NCI-H510A (cell line): ENCODE measurements at places on chromosomes 1 and 21.

- no peak for DNase-seq
Measured at GRCh38 chr1:24525606-24526005, 23.0 kb downstream of the RCAN3 start.

DNA sequence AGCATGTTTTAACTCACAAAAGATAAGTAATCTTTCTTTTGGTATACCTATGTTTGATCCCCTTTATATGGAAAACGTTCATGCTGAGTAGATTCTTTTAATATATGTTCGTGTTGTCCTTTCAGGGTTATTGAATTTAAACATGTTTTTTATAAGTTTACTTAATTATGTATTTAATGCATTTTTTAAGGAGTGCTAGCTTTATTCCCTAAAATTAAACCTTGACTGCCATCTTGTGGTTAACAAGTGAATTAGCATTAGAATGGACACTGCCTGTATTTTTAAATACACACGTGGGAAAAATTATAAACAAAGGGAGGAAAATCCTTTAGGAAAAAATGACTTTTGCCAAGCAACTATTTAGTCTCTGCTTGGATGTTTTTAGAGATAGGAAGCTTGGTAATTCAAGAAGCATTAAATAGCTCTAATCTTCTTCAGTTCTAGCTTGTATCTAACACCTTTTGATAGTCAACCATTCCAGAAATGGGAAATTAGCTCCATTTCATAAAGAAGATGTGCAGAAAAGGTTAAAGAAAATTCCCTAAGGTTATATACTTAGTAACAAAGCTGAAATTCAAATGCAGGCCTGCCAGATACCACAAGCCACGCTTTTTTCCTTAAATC lies 43.0 kb downstream of the UBE2U start:
- DNase-seq, result peak; percentile 7

DNA sequence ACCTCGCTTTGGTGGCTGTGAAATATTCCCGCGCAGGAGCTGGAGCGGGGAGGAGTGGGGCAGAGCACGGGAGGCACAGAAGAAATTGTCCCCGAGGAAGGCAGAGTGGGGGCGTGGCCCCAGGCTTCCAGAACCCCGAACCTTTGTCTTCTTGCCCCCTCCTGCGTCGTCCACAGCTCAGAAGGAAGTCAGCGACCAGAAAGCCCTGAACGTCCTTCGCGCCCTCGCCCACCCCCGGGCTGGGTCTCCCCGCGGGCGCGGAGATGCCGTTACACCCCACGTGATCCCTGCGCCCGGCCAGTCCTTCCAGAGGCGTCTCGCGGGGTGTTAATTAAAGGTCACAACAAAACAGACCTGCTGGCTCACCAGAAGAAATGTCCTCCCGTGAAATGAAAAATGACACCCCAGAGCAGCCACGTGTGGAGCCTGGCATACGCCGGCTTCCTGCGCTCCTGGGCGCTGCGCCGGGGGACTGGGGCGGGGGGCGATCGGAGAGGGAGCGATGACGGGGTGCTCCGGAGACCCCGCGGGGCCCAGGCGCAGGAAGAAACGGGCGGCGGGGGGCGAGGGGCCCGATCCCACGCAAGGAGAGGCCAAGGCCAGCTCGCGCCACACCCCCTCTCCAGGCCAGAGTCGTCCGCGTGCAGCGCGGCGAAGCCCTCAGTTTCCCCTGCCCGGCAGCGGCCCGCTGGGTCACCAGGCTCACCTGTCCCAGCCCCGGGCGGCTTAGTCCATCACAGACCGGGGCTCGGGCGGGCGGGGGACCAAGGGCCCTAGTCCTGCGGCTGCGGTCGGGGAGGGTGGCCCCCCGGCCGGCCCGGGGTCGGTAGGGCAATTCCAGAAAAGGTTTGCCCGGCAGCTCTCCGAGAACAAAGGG lies 995 bp upstream of the KIF26B start:
- DNase-seq, result no peak

GRCh38 chr1:36571106-36571505 lies 88.4 kb upstream of the CSF3R start:
- DNase-seq, result no peak

DNA sequence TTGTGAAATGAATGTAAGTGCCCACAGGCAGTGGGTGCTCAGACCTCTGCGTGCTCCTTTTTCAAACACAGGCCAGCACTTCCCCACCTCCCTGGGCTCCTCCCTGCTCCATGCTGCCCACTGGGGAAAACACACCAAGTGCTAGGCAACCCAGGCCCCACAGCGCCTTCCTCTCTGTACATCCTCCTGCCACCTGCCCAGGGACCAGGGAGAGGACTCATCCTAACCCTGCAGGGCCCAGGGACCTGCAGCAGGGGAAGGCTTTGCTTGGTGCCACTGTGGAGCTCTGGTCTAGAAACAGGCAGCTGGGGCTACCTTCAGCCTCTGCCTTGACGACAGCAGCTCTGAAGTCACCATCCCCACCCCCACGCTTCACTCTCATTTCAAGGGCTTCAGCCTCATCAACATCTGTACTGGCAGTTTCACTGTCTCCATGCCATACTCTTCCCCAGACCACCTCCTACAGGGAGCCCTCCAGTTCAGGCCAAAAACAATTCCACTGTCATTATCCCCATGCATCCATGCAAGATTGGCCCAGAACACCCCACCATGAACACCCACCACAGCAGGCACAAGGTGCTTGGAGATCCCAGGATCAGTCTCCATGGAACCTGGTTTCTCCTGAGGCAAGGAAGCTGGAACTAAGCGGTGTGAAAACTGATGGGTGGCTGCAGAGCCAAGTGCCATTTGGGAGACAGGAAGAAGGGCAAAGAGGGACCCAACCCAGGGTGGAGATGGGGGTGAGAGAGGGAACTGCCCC lies 1.1 kb downstream of the IGSF8 start:
- no peak for DNase-seq

DNA sequence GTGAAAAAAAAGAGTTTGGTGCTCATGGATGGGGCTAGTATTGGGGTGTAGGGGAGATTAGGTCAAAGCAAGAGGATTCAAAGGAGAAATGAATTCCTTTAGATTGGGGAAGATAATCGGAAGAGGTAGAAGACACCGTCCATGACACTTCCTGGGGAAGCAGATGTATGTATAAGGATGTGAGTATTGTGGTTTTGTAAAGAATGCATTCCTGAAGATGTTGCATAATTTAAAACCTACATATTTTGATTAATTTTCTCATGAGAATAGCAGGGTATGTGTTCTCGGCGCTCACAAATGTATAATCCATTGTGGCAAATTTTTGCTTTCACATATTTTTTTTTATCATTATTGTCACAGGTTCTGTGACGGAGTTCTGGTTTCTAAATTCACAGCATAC lies 5.5 kb upstream of the LGALS8 start:
- DNase-seq, result no peak

- DNase-seq, result no peak
Measured at GRCh38 chr1:55937840-55938375, 641.5 kb downstream of the PLPP3 start.

DNA sequence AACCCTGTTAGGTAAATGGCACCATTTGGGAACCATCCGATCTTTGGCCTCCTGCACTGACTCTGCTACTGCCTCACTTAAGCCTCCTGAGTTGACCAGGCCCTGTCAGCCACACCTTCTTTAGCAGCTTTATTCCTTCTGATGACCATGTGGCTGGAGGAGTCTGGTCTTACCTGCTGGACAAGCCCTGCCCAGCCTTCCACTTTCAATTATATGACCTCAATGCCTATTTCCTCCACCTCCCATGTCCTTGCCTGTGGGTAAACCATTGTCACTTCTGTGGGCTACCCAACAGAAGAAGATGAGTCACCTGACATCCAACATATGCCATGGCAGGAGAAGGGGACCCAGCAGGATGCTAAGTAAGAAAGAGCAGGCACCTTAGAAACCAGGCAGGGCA lies 393.8 kb downstream of the NTNG1 start:
- no peak for DNase-seq

GRCh38 chr1:175317779-175318178 lies 125.2 kb upstream of the KIAA0040 start:
- DNase-seq, result no peak

GRCh38 chr1:54395281-54395934 lies 10.8 kb downstream of the SSBP3 start:
- no peak for DNase-seq

- DNase-seq, result no peak
Measured at GRCh38 chr1:201488830-201489589, 17.9 kb downstream of the CSRP1 start.

DNA sequence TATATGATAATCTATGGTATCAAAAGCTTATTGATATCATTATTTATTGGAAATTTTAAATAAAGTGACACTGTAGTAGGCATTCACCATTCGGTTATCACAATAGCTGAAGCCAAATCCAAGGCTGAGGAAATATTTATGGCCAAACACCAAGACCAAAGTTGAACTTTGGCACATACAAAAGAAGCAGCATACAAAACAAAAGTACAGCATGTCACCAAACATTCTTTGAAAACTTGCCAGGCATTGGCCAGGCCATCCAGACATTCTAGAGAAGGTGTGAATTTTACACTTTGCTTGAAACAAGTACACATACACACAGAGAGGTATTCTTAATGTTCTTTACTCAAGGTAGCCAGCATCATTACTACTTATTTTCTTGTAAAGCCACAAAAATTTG lies 544.4 kb upstream of the CXADR start:
- DNase-seq, result no peak

DNA sequence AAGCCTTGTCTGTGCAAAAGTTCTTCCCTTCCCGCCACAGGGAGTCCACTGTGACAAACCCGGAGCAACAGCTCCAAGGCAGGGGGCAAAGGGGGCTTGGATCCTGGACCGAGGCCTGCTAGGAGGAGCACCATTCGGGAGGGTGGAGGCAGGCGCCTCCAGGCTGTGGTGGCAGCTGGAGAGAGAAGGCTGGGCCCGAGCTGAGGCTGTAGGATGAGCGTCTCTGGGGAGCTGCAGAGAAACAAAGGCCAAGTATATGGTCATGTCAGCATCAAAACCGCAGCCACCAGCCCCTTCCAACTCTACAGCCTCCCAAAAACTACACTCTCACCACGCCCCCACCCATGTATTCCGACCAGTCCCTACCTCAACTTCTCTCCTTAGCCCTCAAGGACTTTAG lies 579 bp downstream of the SH3BP5L start:
- DNase-seq, result no peak

DNA sequence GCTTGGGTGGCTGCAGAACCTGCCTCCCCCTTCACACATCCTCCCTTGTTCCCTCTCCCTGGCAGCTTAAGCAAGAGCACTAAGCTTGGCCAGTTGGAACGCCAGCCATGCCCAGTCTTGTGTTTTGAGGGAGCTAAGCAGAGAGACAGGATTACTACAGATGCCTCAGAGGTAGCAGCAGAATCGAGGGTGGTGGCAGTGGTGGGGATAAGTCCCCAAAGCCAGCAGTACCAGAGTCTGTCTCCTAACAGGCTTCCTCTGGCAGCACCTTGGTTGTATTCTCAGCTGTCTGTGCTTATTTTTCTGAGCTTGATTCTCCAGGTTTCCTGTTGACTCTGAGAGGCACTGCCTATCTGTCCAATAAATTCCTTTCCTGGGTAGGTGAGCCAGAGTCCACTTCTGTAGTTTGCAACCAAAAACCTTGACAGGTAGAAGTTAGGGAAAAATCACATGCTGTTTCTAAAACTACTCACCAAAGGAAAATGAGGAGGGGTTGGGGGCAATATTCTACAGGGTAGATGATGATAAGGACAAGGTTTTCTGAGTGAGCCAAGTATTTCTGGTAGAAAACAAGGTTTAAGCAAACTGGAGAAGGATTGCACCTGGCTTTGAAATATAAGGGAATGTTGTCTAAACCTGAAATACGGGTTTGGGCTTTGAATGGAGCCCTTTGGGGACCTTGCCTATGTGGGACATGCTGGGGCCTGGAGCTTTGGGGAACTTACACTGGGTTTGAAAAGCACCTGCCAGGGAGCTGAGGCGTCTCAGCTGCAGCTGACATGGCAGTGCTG lies 100.8 kb downstream of the PBX1 start:
- DNase-seq, result peak; percentile 19

- peak; percentile 53 for DNase-seq
Measured at GRCh38 chr1:232599178-232600041, 30.5 kb downstream of the SIPA1L2 start.

DNA sequence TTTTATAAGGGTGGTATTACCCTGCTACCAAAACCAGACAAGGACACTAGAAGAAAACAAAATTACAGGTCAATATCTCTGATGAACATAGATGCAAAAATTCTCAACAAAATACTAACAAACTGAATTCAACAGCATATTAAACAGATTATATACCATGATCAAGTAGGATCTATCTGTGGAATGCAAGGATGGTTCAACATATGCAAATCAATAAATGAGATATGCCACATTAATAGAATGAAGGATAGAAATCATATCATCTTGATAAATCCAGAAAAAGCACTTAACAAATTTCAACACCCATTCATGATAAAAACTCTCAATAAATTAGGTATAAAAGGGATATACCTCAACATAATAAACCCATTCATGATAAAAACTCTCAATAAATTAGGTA lies 24.3 kb upstream of the MYBPHL start:
- DNase-seq, result no peak

DNA sequence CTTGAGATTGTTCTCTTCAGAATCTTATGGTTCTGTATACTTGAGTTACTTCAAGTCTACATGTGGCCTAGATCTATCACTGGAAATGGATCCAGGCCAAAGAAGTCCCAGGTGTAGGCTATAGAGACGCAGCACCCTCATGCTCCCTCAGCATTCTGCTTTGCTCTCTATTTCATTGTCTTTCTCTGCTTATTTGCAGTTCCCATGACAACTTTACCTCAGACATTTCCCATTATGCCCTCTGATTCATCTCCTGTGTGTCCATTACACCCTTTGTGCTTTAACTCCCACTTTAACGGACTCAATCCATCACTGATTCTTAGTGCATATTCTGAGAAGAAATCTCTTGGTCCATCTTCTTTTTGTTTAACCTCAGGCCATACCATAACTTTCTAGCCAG lies 236.9 kb upstream of the NRIP1 start:
- no peak for DNase-seq

DNA sequence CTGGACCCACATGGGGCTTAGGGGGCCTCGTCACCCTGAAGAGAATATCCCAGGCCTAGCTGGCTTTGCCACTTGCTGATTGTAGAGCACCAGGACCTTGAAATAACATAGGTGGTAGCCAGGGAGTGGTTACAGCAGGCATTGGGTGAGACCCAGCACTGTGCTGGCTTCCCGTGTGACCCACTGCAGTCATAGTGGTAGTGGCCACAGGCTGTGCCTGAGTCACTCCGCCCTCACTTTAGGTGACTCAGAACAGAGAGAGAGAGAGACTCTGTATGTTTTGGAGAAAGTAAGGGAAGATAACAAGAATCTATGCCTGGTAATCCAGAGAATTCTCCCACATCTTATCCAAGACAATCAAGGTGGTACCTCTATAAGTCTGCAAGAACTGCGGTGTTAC lies 98.7 kb upstream of the LHX8 start:
- no peak for DNase-seq

DNA sequence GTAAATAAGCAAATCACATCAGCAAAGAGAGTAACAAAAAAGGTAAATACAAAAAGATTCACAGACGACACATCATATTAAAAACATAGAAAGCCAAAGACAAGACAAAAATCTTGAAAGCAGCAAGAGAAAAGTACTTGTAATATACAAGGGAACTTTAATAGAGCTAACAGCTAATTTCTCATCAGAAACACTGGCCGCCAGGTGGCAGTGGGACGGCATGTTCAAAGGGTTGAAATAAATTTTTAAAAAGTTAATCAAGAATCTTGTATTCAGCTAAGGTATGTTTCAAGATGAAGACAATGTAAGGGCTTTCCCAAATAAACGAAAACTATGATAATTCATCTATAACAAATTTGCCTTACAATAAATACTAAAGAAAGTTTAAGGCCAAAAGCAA lies 358.1 kb downstream of the LRRIQ3 start:
- DNase-seq, result no peak

GRCh38 chr21:26469789-26470188 lies 103.3 kb downstream of the CYYR1 start:
- no peak for DNase-seq
